ENCODE measurements at places on chromosomes 3 and 15.

DNA sequence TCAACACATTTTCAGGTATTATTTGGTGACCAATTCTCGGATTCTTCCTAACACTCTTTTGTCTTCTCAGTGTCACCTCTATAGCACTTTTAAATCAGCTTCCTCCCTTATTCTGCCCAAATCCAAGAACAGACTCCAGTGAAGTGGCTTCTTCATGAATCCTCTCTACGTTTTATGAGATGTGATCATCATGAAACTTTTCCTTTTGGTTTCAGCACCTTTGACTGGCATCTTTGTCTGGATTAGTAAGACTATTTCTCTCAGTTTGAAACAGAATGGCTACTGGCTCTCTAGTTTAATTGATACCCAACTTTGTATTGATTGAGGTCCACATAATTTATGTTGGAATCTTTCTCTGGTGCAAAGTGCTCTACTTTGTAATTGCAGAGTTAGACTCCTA lies 45.6 kb downstream of the CMC1 start:
- DNase-seq = no peak

DNA sequence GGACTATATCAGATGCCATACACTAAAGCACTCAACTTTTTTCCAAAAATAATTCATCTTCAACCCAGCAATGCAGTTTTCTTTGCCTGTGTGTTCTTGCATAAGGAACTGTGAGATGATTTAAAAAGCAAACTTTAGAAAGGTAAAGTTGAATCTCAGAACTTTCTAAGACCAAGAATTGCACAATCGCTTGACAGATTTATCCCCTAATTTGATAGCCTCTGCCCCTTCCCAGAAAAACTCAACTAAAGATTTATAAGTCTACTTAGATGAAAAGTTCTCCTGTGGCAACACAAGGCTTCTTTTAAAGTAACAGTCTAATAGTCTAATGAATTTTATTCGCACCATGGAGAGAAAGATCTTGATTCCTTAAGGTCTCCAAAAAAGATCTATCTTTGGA lies 259.3 kb downstream of the MAGI1 start:
- DNase-seq = no peak

DNA sequence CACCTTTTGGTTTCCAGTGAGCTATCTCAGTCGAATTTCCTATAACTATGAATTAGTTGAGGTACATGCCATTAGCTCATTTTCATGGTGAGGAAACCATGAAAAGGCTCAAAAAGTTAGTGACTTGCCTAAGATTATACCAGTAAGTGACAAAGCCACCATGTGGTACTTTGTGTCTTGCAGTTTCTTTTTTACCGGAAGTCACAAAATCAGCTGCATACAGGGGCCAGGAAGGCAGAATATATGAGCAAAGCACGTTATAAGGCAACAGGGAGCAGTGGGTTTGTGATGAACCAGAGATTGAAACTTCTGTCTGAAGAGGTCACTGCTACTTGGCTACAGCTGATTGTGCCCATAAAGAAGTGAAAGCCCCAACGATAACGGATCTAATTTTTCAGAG lies 50.3 kb downstream of the CMTM8 start:
- no peak for DNase-seq

- DNase-seq = no peak
These were observed 4.5 kb downstream of the RAF1 start for GRCh38 chr3:12659316-12660015.

DNA sequence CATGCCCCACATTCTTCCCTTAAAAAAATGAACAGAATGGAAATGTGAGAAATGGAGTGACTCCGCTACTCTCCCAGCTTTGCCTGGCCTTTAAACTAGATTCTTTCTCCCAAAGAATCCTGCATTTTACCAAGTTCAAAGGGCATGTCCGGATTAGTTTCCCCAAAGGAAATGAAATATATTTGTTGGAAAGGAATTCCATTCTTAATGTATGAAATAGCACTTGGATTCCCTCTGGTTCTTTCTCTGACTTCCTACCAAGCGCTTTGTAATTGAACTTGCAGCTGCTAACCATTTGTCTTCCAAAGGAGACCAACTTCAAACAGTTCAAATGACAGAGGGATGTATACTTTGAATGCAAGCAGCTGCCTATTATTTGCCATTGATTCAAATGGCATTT lies 18.9 kb downstream of the MAP2K1 start:
- DNase-seq = no peak

DNA sequence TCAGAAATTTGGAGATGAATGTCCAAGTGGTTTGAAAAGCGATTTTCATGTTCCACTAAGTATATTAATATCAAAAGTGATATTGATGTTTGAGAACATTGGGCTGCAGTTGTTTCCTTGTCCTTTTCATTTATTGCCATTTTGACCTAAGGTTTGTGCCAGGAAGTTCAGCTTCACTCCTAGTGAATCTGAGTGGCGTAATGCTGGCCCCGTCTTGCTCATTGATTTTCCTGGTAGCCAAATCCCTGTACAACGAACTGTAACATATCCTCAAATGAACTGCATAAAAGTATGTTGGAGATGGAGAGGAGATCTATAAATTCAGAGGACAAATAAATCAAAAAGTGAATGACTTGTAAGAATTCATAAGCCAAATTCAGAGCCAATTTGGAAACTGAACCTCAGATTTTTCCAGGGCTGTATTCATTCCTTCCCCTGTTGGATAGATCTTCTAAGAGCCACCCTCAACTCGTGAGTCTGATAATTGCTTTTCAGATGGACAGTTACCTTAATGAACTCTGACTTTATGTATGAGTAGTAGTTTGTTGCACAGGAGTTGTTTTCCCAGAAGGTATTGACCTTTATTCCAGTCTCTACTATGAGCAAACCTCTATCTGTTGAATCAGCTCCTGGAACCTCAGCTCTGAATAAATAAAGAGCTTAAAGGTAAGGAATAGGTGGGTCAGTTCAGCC lies 72.8 kb downstream of the ITPR1 start:
- DNase-seq = no peak

GRCh38 chr3:63228677-63229076 lies 49.4 kb upstream of the SYNPR start:
- no peak for DNase-seq

DNA sequence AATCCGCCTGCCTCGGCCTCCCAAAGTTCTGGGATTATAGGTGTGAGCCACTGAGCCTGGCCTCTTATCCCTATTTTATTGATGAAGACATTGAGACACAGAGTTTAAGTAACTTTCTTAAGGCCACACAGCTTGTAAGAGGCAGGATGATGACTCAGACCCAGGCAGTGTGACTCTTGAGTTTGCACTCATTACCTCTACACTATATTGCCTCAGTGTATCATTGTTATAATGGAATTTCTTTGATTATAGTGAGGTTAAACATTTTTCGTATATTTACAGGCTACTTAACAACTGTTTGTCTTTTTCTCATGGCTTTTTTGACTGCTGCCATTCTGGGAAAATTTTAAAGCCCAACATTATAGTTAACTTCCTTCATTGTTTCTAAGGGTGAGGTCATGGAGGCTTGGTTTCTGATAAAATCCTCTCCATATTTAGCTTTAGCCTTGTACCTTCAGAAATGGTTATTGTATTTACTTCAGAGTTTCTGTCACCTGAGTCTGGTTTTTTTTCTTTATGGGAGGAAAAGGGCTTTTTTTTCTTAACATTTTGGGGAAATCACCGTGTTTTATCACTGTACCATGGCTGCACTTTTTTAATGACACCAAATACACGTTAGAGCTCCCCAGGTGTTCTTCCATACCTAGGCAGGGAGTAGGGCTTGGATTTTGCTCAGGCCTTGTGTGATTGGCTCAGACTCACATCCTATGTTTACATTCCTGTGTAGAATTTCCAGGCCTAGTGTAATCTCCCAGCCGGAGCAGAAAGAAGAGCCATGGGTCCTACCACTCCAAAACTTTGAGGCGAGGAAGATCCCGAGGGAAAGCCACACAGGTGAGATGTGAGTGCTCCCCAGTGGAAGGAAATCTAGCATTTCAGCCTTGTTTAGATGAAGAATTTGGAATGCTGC lies 6.3 kb downstream of the ZNF774 start:
- no peak for DNase-seq

DNA sequence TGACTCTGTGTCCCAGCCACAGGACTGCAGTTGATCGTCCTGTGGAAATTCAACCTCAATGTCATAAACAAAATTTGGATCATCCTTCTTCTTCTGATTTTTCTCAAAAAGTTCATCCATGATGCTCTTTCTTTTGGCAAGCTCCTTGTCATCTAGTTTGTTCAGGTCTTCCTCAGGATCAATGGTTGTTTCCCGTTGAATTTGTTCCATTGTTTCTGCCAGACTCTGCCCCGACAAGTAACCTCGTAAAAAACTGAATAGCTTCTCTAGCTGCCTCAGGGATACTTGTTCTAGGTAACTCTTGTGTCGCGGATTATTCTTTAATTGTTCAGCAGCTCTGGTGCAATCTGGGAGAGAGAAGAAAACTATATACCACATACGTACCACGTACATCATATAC lies 4.5 kb downstream of the CEP19 start:
- DNase-seq = no peak

GRCh38 chr3:81476692-81477091 lies 284.8 kb downstream of the GBE1 start:
- DNase-seq = no peak

- no peak for DNase-seq
These were observed 92.4 kb upstream of the WNT5A start for GRCh38 chr3:55579496-55579895.

DNA sequence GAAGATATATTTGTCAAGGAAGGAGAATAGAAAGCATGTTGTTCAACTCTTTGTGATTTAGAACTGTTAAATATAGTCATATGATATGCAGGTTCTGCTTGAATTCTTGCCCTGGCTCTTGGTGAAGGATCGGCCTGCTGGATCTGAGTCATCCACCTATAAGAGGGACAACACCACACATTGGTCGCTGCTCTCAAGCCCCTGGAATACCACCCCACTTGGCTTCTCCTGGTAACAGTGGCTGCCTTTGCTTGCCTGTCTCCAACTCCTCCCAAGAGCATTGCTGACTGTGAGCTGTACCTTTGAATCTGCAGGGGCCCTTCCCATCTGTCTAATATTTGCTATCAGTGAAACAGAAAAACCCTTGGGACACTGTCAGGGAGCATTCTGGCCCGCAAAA lies 78.9 kb upstream of the DGKG start:
- no peak for DNase-seq

GRCh38 chr15:75661100-75661755 lies 13.5 kb downstream of the SNX33 start:
- no peak for DNase-seq

- DNase-seq = no peak
These were observed 314.7 kb downstream of the PYDC2 start for GRCh38 chr3:191775451-191776233.

- DNase-seq = no peak
These were observed 31.5 kb upstream of the FBLN2 start for GRCh38 chr3:13517253-13517977.

DNA sequence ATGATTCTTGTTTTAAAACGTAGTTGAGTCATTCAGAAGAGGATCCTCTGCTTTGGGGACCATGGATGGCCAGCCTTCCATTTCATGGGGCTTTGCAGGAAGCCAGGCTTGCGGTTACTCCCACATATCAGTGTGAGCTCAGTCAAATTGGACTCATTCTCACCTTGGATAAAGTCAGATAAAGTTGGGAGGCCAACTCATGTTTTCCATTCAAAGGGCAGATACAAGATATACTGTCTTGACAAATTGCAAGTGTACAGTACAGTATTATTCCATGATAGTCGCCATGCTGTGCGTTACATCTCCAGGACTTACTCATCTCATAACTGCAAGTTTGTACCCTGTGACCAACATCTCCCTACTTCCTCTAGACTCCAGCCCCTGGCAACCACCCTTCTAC lies 25.5 kb upstream of the B3GNT5 start:
- DNase-seq = no peak

DNA sequence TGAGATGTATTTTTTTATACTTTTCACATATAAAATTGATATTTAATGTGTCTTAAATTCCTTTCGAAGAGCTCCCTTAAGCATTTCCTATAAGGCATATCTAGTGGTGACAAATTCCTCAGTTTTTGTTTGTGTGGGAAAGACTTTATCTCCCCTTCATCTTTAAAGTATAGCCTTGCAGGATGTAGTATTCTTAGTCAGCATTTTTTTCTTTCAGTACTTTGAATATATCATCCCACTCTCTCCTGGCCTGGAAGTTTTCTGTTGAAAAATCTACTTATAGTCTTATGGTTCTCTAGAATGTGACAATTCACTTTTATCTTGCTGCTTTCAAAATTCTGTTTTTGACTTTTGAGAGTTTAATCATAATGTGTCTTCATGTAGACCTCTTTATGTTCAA lies 95.2 kb downstream of the EDEM1 start:
- no peak for DNase-seq

GRCh38 chr3:170893895-170894294 lies 14.5 kb downstream of the EIF5A2 start:
- no peak for DNase-seq

GRCh38 chr3:126287536-126288241 lies 69.5 kb downstream of the KLF15 start:
- DNase-seq = peak; percentile 48

DNA sequence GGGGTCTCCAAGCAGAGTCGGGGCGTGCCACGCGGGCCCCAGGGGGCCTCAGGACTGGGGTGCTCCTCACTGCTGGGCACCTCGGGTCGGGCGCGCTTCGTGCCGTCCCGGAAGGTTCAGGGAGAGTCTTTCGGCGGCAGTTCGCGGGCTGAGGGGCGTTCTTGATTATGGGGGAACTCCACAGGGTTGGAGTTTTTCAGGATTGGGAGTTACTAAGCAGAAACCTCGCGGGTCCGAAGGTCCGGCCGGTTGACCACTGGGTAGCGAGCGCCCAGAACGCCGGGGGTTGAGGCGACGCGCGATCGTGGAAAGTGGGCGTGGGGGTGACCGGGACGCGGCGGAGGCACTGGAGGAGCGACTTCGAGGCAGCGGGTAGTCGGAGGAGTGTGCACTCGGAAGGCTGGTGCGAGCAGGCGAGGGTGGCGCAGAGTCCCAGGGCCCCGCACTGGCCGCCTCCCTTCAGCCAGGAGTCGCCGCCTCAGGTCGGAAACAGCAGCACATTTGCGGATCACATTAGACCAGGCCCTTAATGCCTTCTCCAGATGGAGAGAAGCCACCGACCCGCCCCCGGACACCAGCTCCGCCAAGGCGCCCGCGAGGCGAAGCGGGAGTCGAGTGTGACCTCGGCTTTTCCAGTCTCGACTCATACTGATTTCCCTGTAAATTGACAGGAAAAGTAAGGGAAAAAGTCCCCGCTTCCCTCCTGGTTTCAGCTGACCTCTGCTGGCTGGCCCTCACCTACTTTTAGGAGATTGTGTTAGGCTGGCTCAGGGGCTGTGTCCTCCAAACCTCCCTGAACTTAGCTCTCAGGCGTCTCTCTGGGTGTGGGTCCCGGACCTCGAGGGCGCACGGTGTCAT lies 685 bp downstream of the ADAMTSL3 start:
- no peak for DNase-seq

DNA sequence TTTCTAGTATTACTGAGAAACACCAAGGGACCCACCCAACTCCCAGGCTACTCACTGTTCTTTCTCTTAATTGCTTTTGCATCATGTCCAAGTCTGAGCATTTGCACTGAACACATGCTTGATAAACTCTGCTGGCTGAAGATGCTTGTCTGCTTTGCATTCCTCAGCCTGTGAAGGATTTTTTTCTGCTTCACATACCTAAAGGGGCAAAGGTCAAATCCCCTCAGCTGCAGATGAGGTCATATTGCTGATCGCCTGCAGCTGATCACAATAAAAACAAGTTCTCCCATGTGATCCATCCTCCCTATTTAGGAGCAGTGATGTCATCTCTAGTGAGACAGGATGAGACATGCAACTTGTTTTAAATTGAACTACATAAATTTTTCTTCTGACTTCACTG lies 84.6 kb upstream of the DCBLD2 start:
- DNase-seq = no peak
